ENCODE measurements at places on chromosomes 12 and 14.

DNA sequence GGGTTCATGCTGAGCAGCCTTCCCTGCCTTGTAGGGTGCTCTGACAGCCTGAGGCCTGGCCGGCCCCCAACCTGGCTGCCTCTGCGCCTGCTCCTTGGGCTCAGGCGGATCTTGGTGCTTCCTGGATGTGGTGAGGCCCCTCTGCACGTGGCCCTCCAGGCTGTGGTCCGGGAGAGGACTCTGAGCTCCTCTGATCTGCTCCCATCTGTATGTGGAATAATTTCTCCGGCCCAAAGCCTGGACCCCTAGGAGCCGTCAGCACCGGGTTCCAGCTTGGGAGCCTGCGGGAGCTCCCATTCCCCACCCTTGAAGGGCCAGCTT, 21.3 kb upstream of the EIF2B2 start:
- DNase-seq: no peak
- H3K4me3 ChIP-seq: no peak overlapping the region
- peaks cover 13% of the 10 kb centered on the region for H3K27me3 ChIP-seq
- peak overlapping the region; percentile 36 for H3K27ac ChIP-seq
- peaks cover 2% of the 10 kb centered on the region for H3K36me3 ChIP-seq
- peaks cover 34% of the 10 kb centered on the region for H3K4me1 ChIP-seq

GRCh38 chr14:74905595-74906142, 17.4 kb downstream of the RPS6KL1 start:
- H3K4me3 ChIP-seq: no peak overlapping the region
- DNase-seq: peak; percentile 85
- H3K27ac ChIP-seq: peak overlapping the region; percentile 36
- peaks cover 11% of the 10 kb centered on the region for H3K4me1 ChIP-seq

DNA sequence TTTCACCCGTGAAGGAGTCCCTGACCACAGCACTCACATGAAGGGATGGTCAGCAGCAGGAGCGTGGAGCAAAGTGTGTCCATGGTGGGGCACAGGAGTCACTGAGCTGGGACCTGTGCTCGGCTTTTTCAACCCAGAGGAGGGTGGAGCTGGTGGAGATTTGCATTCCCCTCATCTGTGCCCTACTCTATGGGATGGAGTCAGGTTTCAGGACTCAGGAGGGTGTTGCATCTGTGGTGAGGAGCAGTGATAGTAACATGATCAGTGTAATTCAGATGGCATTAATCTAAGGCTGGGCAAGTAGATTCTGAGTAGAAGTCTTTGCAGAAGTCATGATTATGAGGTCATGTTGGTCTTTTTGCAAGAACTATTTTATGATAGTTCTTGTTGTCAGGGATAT, 511.9 kb downstream of the TMEM121 start:
- H3K4me1 ChIP-seq: no peaks in the 10 kb centered on the region
- no peak for DNase-seq
- H3K36me3 ChIP-seq: peaks cover 6% of the 10 kb centered on the region

GRCh38 chr12:39275846-39276245, 167.1 kb downstream of the KIF21A start:
- H3K36me3 ChIP-seq: no peaks in the 10 kb centered on the region
- peaks cover 1% of the 10 kb centered on the region for H3K27me3 ChIP-seq
- H3K27ac ChIP-seq: no peak overlapping the region
- no peak overlapping the region for H3K4me3 ChIP-seq

GRCh38 chr12:27199638-27200300, 44.3 kb upstream of the STK38L start:
- no peaks in the 10 kb centered on the region for H3K36me3 ChIP-seq
- no peak overlapping the region for H3K4me3 ChIP-seq
- no peaks in the 10 kb centered on the region for H3K27me3 ChIP-seq

- DNase-seq: no peak
These were observed 1.8 kb downstream of the CCDC85C start for GRCh38 chr14:99602054-99602787.

DNA sequence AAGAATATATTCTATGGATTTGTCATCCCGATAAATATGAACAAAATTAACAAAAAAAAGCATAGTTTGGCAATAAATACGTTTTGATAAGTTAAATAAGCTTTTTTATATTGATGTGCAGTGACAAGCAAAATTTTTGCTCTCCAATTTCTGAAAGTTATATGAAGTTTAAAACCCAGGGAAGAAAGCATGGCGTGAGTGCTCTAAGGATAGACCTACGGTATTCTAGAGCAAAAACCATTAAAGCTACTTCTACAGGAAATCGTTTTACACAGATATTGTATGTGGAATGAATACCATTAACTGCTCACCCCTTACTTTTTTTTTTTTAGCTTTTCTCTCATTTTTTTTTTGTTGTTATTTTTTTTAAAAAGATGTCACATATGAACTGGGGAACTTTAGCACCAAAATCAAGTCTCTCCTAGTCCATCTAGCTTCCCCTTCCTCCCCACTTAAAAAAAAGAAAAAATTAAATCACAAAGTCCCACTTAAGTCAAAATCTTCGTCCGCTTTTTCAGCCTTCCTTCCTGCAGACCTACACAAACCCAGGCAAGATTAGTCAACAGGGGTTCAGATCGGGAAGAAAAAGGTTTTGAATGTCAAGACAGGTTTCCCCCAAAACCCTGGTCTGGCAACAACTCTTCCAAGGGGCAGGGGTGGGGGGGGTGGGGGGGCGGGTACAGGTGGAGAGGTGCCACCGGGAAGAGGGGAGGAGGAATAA, 4.4 kb downstream of the ZFP36L1 start:
- peak overlapping the region; percentile 54 for H3K27ac ChIP-seq
- peak overlapping the region; percentile 99 for H3K4me3 ChIP-seq
- peaks cover 33% of the 10 kb centered on the region for H3K27me3 ChIP-seq

DNA sequence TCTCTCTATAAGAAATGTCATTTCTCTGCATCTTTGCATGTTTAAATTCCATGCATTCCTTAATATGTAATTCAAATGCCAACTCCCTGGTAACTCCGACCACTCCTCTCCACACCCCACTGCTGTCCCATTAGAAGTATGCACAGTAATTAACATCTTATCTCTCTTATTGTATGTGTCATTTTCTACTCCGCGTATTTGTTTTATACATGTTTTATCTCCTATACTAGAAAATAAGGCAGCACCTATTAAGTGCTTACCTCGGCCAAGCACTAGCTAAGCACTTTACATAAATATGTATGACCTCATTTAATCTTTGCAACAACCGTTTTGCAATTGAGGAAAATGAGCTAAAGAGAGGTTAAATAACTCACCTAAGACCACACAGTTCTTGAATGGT, 469.8 kb downstream of the BCAT1 start:
- H3K27me3 ChIP-seq: peaks cover 2% of the 10 kb centered on the region
- H3K4me1 ChIP-seq: no peaks in the 10 kb centered on the region
- H3K4me3 ChIP-seq: no peak overlapping the region
- H3K27ac ChIP-seq: no peak overlapping the region
- no peak for DNase-seq

GRCh38 chr14:90760078-90760444, 56.2 kb downstream of the TTC7B start:
- H3K27ac ChIP-seq: peak overlapping the region; percentile 32
- peaks cover 41% of the 10 kb centered on the region for H3K4me1 ChIP-seq
- DNase-seq: no peak
- peaks cover 15% of the 10 kb centered on the region for H3K36me3 ChIP-seq

DNA sequence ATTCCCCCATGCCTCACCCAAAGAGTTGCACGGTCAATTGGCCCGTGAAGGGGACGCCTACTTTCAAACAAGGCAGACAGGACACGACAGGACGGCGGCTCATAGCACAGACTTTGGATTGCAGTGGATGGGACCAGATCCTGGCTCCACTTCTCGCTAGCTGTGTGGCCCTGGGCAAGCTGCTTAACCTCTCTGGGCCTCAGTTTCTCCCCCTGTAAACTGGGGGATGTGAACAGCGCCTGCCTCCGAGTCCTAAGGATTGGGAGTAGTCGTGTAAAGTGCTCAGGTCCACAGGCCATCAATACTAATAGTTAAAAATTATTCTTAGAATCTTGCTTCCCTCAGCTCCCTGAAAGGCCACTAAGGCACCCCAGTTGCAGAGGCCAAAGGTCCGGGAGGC, 13.1 kb downstream of the RHOF start:
- peaks cover 6% of the 10 kb centered on the region for H3K27me3 ChIP-seq
- no peak for DNase-seq
- no peak overlapping the region for H3K27ac ChIP-seq
- no peaks in the 10 kb centered on the region for H3K36me3 ChIP-seq

- H3K4me3 ChIP-seq: no peak overlapping the region
- no peaks in the 10 kb centered on the region for H3K36me3 ChIP-seq
- no peak for DNase-seq
These were observed 151.0 kb downstream of the BCAT1 start for GRCh38 chr12:24797901-24798300.

GRCh38 chr14:23696701-23697239, 60.6 kb downstream of the DHRS2 start:
- H3K27me3 ChIP-seq: no peaks in the 10 kb centered on the region
- no peak for DNase-seq
- no peak overlapping the region for H3K4me3 ChIP-seq
- H3K27ac ChIP-seq: no peak overlapping the region
- H3K36me3 ChIP-seq: peaks cover 7% of the 10 kb centered on the region

- H3K4me3 ChIP-seq: peak overlapping the region; percentile 92
- H3K4me1 ChIP-seq: peaks cover 52% of the 10 kb centered on the region
- H3K36me3 ChIP-seq: peaks cover 10% of the 10 kb centered on the region
- DNase-seq: peak; percentile 66
- peaks cover 15% of the 10 kb centered on the region for H3K27me3 ChIP-seq
These were observed 585 bp upstream of the TEAD4 start for GRCh38 chr12:2958432-2959191.

DNA sequence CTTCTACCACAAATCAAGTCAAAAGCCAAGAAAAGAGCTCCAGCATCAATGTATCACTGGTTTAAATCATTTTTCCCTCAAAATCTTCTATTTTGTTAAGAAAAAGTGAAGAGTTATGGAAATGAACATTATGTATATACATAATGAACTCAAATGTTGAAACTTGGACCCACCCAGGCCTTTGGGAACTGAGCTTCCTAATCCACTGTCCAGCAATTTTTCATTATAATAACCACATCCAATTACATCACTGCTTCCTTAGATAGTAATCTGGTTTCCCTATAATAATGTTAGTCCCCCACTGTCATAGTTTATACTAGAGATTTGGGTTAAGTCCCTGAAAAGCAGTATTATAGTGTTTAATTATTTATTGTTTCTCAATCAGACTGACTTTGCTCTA, 170.9 kb downstream of the PIK3C2G start:
- no peaks in the 10 kb centered on the region for H3K27me3 ChIP-seq
- no peak for DNase-seq
- no peaks in the 10 kb centered on the region for H3K4me1 ChIP-seq

GRCh38 chr12:132700212-132700822, 10.3 kb upstream of the PGAM5 start:
- H3K4me1 ChIP-seq: peaks cover 31% of the 10 kb centered on the region
- peaks cover 29% of the 10 kb centered on the region for H3K36me3 ChIP-seq
- H3K27ac ChIP-seq: no peak overlapping the region
- no peak for DNase-seq

GRCh38 chr12:57868851-57869268, 22.3 kb upstream of the CTDSP2 start:
- no peak overlapping the region for H3K4me3 ChIP-seq
- no peaks in the 10 kb centered on the region for H3K36me3 ChIP-seq
- no peak for DNase-seq

GRCh38 chr12:6534945-6535696, 804 bp downstream of the GAPDH start:
- peak overlapping the region; percentile 95 for H3K27ac ChIP-seq
- H3K27me3 ChIP-seq: peaks cover 31% of the 10 kb centered on the region
- peaks cover 27% of the 10 kb centered on the region for H3K36me3 ChIP-seq
- peaks cover 37% of the 10 kb centered on the region for H3K4me1 ChIP-seq

DNA sequence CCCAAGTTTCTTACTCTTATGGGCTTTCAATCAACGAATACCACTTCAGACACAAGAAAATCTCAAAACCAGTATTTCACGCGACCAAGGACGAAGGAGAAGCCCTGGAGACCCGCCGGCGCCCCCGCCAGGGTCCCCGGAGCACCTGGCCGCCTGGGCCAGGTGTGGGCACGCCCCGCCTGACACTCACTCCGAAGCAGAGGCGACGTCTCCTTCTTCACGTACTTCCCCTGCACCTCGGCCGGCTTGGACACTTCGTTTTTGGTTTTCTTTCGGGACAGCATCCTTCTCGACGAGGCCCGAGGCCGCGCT, 466 bp downstream of the SAV1 start:
- H3K27me3 ChIP-seq: peaks cover 3% of the 10 kb centered on the region
- H3K4me3 ChIP-seq: peak overlapping the region; percentile 98
- peaks cover 8% of the 10 kb centered on the region for H3K4me1 ChIP-seq
- no peak for DNase-seq
- peak overlapping the region; percentile 98 for H3K27ac ChIP-seq
- no peaks in the 10 kb centered on the region for H3K36me3 ChIP-seq

- H3K27me3 ChIP-seq: no peaks in the 10 kb centered on the region
- no peaks in the 10 kb centered on the region for H3K4me1 ChIP-seq
These were observed 33.9 kb downstream of the STON2 start for GRCh38 chr14:81366214-81366613.

DNA sequence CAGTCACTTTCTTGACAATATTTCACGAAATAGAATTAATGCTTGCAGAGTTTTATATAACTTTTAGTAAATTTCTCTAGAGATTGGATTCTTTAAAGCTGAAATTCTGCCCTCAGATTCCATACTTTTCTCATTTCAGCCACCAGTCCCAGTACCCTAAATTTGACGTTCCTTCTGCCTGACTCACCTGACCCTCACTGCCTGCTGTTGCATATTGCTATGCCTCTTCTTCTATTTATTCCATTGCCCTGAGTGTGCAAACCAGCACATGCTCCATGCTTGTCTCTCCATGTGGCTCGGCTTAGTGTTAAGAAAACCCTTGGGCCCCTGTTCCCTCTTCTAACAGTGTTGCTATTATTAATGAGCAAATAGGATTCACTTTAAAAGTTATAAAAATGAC, 533.3 kb downstream of the LRFN5 start:
- no peaks in the 10 kb centered on the region for H3K4me1 ChIP-seq

- H3K27ac ChIP-seq: no peak overlapping the region
- H3K36me3 ChIP-seq: no peaks in the 10 kb centered on the region
- H3K4me3 ChIP-seq: no peak overlapping the region
- peaks cover 5% of the 10 kb centered on the region for H3K4me1 ChIP-seq
- DNase-seq: no peak
These were observed 36.1 kb downstream of the CPSF6 start for GRCh38 chr12:69275471-69275891.

DNA sequence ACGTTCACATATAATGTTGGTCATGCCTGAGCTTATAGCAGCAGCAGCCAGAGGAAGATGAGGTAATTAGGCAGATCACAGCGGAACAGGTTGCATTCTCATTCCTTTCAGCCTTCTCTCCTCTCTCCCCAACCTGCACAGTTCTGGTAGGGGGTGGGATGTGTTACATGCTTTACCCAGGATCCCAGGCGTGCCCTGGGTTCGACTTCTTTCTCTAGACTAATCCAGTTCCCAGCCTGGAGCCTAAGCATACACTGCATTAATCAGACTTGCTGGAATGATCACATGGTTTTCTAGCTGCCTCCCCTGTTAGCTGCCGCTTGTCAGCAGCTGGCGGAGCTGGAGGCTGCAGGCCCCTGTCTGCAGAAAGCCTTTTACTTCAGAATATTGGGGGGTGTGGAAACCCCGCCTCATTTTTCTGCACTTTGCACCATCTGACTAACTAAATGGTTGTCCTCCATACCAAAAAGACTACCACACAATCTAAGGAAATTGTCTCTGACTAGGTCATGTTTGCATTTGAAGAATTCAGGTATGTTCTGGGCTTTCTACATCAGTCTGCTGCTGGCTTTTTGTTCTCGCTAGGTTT, 46.0 kb upstream of the EVL start:
- H3K36me3 ChIP-seq: peaks cover 4% of the 10 kb centered on the region
- H3K27me3 ChIP-seq: peaks cover 12% of the 10 kb centered on the region
- H3K4me3 ChIP-seq: no peak overlapping the region
- H3K4me1 ChIP-seq: peaks cover 62% of the 10 kb centered on the region
